ENCODE measurements at places on chromosomes 1 and 21.

DNA sequence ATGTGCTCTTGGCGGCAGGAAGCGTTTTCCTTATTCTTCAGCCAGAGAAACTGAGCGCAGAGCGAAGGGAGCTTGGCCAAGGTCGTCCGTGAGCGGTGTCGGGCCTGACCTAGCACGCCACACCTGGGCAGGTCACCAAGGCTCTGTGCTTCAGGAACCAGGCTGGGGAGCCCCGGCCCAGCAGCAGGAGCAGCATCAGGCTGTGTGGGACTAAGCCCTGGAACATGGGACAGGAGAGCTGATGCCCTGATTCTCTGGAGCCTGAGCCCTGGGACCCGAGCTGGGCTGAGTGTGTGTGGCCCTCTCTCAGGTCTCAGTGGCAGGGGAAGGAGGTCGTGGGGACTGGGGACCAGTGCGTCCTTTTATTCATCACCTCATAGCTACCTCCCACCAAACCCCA lies 65.2 kb upstream of the ABCG1 start:
- DNase-seq: peak; percentile 23

DNA sequence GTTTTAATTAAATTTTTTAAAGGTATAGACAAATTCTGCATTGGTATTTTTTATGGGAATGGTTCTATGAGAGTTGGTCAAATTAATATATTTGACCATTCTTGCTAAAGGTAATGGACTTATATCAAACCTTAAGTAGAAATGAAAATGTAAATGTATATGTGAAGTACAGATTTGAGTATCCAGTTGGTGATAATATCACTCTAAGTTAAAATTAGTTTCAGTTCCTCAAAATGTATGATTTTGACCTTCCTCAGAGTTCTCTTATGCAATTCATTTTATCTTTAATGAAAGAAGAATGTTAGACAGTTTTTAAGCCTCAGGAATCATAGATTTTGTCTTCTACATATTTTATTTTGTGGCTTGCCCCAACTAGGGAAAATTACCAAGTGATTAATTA lies 1291.5 kb upstream of the B3GALT2 start:
- DNase-seq: no peak

- DNase-seq: no peak
Observed at GRCh38 chr1:67432745-67433144, 2.5 kb upstream of the SERBP1 start.

DNA sequence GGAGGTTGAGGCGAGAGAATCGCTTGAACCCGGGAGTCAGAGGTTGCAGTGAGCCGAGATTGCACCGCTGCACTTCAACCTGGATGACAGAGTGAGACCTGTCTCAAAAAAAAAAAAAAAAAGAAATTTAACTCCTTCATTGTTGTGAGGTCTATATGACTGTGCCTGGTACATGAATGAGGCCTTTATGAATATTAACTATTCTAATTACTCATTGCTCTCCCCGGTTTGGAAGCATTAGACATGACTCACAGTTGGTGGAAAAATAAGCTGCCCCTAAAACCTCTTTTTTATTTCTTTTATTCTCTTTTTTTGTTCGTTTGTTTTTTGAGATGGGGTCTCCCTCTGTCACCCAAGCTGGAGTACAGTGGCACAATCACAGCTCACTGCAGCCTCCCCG lies 3.3 kb downstream of the NPPB start:
- DNase-seq: no peak

- no peak for DNase-seq
Observed at GRCh38 chr1:39902460-39902807, 717 bp upstream of the MYCL start.

- no peak for DNase-seq
Observed at GRCh38 chr1:61379693-61380092, 297.3 kb downstream of the NFIA start.

- DNase-seq: no peak
Observed at GRCh38 chr1:155540000-155540874, 22.4 kb downstream of the ASH1L start.

GRCh38 chr1:150507912-150508864 lies at the start of gene ECM1:
Gene ECM1 (plus strand): TSS chr1:150508109. CDS start chr1:150508210, 101 bp downstream.
- no peak for DNase-seq

- no peak for DNase-seq
Observed at GRCh38 chr21:15051644-15052458, 12.9 kb downstream of the NRIP1 start.

DNA sequence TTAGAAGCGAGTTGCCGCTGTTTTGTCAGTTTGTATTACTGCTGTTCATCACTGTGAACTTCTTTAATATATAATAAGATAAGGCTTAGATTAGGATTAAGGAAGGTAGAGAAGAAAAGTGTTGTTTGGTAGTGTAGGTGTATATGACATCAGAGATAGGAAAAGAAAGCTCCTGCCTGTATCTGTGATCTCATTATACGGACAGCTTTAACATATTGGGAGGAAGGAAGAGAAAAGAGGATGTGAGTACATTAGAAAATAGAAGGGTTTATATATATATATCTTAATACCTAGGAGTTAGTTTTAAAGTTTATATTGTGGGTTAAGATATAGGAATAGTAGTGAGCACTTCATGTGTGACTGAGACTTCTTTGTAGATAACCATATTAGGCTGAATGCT lies 71.0 kb downstream of the RALGPS2 start:
- no peak for DNase-seq

DNA sequence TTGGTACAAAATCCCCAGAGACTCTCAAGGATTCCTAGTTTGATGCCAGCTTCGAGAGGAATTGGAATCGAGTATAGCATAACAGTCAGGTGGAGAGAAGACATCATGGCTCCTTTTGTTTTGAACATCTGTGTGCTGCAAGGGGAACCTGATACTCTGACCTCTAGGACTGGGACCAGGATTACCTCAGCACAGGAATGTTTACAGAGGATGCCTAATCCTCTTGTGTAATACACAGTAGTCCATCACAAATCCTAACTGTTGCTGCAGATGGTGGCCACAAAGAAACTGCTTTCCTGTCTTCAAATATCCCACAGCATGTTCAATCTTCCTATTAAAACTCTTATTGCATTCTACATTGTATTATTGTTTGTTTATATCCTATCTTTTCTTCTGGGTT lies 111.8 kb upstream of the PRMT6 start:
- DNase-seq: no peak

- no peak for DNase-seq
Observed at GRCh38 chr1:26694638-26695355, 1.0 kb upstream of the ARID1A start.

DNA sequence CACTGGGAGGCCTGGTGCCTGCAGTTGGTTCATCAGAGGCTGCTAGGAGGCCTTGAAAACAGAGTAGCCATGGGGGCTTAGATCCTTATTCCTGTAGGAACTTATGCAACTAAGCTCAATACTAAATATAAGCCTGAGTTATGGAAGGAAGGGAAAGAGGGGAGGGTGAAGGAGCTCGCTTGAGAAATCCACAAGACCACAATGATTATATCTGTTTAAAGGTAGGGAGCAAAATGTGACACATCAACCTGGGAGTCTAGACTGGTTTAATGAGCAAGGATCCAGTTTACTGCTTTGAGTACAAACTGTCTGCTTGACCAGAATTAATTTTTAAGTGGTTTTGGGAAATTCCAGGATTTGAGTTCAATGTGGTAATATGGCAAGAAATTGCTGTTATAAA lies 20.4 kb upstream of the ANGPTL7 start:
- DNase-seq: no peak

- DNase-seq: no peak
Observed at GRCh38 chr1:215899901-215900300, 332.8 kb downstream of the KCTD3 start.

- DNase-seq: peak; percentile 84
Observed at GRCh38 chr21:42337830-42338728, 12.7 kb downstream of the TFF2 start.

GRCh38 chr1:162994921-162995320 lies 74.2 kb upstream of the RGS4 start:
- no peak for DNase-seq

- no peak for DNase-seq
Observed at GRCh38 chr1:201714542-201715329, 114.2 kb upstream of the IPO9 start.

DNA sequence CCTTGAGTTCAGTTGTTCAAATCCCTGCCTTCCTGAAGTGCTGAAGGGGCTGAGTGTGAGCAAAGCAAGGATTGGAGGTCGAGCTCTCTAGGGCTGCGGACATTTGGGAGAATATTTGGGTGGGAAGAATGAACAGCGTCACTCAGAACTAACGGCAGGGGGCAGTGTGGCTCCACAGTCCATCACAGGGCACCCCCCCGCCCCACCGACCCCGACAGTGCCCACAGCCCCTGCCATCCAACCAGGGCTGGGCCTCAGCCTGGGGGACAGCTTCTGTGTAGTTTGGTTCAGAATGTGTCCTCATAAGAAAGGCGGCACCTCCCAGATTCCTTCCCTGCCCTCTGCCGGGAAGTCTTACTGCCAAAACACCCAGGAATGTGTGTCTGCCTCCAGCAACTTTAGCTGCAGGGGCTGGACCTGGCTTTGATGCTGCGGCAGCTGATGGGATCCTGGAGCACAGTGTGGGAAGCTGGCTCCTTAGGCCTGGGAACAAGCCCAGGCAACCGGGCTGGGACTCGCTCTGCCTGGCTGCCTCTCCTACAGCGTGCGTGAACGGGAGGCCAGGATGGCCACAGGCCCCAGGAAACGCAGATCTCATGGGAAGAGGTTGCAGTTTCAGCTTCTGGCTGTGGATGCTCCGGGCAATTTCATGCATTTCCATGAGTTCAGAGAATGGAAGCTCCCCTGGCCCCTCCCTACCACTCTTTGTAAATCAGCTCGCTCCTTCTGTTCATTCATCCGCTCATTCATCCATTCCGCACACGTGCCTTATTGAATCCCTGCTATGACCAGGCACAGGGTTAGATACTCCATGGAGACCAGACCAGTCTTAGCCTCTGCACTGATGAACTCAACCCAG lies 104.9 kb upstream of the TMPRSS2 start:
- DNase-seq: no peak

DNA sequence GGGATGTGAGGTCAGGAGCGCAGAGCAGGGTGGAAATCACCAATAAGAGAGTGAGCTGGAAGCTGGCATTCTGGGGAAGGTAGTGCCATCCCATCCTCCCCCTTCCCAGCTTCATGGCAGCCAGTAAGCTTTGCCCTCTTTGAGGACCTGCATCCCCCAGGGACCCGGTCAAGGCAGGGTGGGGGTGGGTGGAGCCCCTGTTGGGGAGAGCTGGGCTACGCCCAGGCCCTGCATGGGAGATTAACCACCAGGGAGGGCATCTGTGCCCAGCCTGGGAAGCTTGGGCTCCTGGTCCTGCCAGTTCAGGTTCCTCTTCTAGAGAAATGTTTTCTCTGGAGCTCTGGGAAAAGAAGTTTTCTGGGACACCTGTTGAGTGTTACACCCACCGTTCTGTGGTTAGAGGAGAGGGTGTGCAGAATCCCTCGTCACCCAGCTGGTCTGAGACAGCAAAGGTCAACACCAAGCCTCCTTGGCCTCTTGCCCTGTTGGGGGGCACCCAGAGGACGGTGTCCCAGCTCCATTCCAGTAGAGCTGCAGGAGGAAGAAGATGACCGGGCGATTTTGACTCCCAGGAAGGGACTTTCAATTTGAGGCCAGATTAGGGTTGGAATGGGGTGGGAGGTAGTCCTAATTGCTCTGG lies 30.1 kb upstream of the TENT5C start:
- DNase-seq: no peak

GRCh38 chr1:65477414-65478378 lies 57.2 kb downstream of the LEPR start:
- no peak for DNase-seq

GRCh38 chr1:217561446-217561845 lies 69.4 kb downstream of the GPATCH2 start:
- no peak for DNase-seq

- DNase-seq: no peak
Observed at GRCh38 chr1:55155522-55155921, 59.6 kb downstream of the USP24 start.

DNA sequence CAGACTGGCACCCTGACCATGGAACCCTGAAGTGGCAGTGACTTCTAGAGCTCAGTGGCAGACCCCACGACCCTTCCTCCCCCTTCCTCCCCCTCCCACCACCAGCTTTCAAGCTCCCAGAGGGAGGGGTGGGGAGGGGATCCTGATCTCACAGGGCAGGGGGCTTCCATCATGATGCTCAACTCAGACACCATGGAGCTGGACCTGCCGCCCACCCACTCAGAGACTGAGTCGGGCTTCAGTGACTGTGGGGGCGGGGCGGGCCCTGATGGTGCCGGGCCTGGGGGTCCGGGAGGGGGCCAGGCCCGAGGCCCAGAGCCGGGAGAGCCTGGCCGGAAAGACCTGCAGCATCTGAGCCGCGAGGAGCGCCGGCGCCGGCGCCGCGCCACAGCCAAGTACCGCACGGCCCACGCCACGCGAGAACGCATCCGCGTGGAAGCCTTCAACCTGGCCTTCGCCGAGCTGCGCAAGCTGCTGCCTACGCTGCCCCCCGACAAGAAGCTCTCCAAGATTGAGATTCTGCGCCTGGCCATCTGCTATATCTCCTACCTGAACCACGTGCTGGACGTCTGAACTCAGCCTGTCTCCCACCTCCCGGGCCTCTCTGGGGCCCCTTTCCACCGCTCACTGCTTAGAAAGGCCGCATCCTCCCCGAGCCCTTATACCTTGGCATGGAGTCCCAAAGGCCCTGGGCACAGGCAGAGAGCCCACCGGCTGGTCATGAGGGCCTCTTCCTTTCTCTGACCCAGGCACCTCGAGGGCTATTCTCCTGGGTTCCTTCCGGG lies 3.9 kb downstream of the NHLH1 start:
- DNase-seq: no peak

GRCh38 chr1:156525856-156526489 lies 25.4 kb upstream of the MEF2D start:
- DNase-seq: no peak

DNA sequence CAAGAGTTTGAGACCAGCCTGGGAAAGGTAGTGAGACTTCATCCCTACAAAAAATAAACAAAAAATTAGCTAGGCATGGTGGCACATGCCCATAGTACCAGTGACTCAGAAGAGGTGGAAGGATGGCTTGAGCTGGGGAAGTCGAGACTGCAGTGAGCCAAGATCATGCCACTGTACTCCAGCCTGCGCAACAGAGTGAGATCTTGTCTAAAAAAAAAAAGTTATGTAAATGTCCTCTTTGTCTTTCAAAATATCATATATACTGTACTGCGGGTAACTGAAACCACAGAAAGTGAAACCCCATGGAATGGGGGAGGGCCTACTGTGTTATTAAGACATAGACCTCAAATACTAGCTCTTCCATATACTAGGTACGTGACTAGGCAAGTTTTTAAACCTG lies 20.8 kb downstream of the ACADM start:
- no peak for DNase-seq
